ENCODE measurements at places on chromosomes 4 and X.

DNA sequence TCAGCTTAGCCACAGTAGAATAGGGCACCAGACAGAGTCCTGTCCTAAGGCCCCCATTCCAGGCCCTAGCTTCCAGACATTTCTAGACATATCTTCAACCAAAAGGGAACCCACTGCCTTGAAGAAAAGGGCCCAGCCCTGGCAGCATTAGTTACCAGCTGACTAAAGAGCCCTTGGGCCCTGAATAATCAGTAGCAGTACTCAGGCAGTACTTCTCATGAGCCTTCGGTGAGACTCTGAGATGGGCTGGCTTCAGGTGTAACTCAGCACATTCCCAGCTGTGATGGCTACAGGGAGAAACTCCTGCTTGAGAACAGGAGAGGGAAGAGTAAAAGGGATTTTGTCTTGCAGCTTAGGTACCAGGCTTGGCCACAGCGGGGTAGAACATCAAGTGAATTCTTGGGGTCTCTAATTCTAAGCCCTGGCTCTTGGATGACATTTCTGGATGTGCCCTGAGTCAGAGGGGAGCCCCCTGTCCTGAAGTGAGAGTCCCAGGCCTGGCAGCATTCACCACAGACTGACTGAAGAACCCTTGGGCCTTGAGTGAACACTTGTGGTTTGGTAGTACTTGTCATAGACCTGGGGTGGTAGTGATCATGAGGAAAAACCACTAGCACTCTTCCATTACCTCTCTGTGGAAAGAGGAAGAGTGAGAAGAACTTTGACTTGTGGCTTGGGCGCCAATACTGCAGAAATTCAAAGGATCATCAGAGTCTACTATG is 170.1 kb downstream of the ATP10D start:
- DNase-seq, result no peak

- no peak for DNase-seq
Measured at GRCh38 chr4:76984127-76984526, 34.6 kb downstream of the SEPTIN11 start.

- no peak for DNase-seq
Measured at GRCh38 chr4:35925806-35926205, 318.5 kb downstream of the ARAP2 start.

DNA sequence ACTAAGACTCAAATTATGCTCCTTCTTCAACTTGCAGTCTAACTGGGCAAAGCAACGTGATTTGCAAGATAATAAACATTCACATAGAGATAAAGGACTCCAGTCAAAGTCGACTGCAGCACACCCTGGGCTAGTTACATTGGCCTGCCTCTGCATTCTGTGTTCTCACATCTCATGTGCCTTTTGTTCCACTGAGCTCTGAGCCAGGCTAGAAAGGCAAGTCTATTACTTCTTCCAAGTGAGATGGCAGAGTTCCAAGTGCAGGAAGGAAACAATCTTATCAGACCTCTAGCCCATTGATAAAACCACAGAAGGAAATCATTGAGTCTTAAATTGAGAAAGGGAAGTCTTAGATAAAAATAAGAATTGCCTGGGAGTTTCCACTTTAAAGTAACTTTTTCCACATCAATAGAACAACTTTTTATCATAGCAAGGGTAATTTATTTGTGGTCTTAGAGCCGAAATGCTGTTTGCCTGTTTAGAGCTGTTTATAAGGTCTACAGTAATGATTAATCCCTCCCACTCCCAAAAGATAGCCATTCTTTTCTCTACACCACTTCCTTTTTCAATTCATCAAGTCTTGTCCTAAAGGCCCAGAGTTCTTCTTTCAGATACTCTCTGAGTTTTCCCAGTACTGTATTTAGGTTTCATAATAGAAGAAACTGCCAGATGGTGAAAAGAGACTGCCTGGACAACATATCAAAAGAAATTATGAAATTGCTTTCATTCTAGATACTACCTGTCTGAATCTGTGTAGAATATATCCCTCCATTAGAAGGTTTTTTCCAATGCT is 200.2 kb downstream of the GUCY2F start:
- DNase-seq, result no peak

GRCh38 chrX:15416133-15416993 is 32.1 kb upstream of the VEGFD start:
- no peak for DNase-seq

GRCh38 chrX:102712216-102712966 is at the start of gene GPRASP2:
TSS of gene GPRASP2 (plus strand) at chrX:102712448. CDS start at chrX:102714870, 2,422 bp downstream.
- DNase-seq, result no peak
